ENCODE measurements at places on chromosomes 6 and 20. TPM values are rescaled to one million over a fixed set of nuclear protein-coding genes. Genes with fewer than 3 reads are reported as not detected.

RBPJL gene
- not detected for total RNA-seq

DDX43 gene
- 0.16 TPM for total RNA-seq

MANEA gene
- total RNA-seq = 16.1 TPM

OR2B6 gene
- not detected for total RNA-seq

ADGRF1 gene
- total RNA-seq = not detected

KIFC1 gene
- total RNA-seq = 96.0 TPM

DEFB124 gene
- total RNA-seq = not detected

Measured in activated CD8-positive, alpha-beta T cell treated with anti-CD3 and anti-CD28 coated beads for 36 hours (primary cell).